ENCODE measurements at places on chromosomes 6 and 20.

DNA sequence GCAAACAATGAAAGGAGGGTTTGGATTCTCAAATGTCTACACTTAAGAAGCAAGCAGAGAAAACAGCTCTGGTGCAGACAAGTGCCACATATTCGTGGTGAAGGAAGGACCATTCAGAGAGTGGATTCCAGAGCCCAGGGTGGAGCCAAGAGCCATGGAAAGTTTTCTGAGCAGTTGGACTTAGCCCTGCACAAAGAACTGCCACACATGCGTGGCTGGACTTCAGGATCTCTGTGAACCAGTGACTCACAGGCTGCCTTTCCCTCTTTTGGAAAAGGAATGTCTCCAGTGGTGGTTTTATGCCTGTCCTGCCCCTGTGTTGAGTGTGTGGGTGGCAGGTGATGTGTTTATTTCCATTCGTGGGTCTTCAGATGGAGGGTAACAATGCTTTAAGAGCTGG, 489.5 kb downstream of the CDH26 start:
- no peak for DNase-seq

GRCh38 chr6:33008944-33009861, at the start of gene HLA-DOA:
Gene HLA-DOA (minus strand): TSS chr6:33009591.
- no peak for DNase-seq

GRCh38 chr20:31894980-31895675, 24.7 kb downstream of the TTLL9 start:
- no peak for DNase-seq

- DNase-seq: no peak
Observed at GRCh38 chr6:50815436-50816114, 3.1 kb upstream of the TFAP2B start.

DNA sequence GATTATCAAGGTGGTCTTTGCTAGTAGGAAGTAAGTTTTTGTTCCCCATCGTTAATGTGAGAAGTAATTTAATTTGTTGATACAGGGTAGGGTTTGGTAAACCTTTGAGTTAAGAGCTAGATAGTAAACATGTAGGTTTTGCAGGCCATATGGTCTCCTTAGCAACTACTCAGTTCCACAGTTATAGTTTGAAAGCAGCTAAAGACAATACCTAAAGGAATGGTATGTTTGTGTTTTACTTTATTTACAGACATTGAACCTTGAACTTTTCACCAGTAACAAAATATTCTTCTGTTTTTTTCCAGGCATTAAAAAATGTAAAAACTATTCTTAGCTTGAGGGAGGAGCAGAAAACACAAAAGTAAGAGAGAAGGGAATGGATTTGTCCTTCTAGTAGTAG, 1.7 kb downstream of the CAP2 start:
- no peak for DNase-seq

GRCh38 chr6:7669742-7670141, 56.2 kb upstream of the BMP6 start:
- DNase-seq: no peak

- no peak for DNase-seq
Observed at GRCh38 chr6:48169635-48170034, 58.6 kb upstream of the PTCHD4 start.

DNA sequence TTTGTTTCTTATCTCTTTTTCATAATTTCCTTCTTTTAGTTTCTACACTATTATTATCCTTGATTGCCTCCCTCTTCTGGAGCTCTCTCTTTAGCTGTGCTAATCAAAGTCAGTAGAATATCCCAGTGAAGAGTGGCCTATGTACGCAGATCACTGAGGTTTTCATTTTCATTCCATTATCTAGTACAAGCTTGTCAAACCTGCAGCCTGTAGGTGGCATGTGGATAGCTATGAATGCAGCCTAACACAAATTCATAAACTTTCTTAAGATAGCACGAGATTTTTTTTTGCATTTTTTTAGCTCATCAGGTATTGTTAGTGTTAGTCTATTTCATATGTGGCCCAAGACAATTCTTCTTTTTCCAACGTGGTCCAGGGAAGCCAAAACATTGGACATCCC, 825.7 kb upstream of the MAP3K7 start:
- DNase-seq: no peak

- no peak for DNase-seq
Observed at GRCh38 chr6:170090561-170090960, 200.3 kb downstream of the DLL1 start.

DNA sequence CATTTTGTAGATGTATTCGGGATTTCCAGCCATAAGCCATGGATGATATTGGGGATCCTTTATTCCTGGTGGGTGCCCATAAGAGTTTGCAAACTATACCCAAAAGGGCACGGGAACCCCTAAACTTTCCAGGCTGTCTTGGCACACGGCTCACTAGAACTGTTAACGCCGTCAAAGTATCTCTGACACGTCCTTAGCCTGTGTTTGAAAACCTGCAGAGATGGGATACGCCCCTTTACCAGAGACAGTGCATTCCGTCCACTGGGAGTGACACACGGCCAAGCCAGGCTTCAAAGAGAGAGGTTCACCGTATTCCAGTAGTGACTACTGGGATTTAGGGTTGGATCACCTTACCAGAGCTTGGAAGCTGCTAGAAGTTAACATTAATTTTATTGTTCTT, 95.0 kb downstream of the THBS2 start:
- DNase-seq: no peak

- DNase-seq: no peak
Observed at GRCh38 chr6:75124085-75124484, 81.8 kb downstream of the COL12A1 start.

GRCh38 chr6:29633534-29633905, 537 bp upstream of the GABBR1 start:
- DNase-seq: no peak

GRCh38 chr6:143536461-143536865, 24.9 kb upstream of the FUCA2 start:
- no peak for DNase-seq

DNA sequence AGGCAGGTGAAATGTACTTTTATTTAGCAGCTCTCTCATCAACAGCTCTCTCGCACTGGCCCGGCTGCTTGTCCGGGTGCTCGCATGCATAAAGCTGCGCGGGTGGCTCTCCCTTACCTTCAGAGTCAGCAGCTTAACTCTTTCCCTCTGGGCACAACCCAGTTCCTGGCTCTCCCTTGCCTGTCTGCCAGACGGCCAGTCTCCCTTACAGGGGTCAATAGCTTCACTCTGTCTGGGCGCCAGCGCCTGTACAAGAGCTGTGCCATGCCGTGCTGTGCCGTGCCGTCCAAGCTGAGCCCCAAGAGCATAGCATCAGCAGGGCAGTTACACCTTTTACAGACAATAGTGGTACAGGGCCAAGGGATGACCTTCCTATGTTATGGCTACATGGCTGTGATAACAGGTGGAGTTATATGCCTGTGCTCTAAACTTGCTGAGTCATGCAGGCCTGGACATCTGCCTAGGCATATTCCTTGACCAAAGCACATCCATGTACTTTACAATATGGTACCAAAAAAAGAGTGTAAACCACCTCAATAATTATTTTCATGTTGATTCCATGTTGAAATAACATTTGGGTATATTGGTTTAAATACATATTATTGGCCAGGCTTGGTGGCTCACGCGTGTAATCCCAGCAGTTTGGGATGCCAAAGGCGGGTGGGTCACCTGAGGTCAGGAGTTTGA, 47.9 kb downstream of the BLTP3A start:
- no peak for DNase-seq

DNA sequence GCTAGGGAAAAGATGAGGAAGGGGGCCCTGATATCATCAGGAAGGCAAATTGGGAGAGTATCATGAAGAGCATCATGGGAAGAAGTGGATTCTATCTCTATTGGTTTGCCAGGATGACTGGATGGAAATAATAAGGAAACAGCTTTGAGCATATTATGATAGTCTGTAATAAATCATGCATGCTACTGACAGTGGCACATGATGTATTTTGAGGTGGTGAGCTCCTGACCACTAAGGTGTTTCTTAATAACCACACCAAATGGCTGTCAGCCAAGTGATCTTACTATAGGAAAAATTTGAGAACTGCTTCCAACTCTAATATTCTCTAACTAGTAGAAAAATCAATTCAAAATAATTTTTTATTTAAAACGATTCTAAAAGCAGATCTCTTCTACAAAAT, 548.4 kb upstream of the JAG1 start:
- DNase-seq: no peak

DNA sequence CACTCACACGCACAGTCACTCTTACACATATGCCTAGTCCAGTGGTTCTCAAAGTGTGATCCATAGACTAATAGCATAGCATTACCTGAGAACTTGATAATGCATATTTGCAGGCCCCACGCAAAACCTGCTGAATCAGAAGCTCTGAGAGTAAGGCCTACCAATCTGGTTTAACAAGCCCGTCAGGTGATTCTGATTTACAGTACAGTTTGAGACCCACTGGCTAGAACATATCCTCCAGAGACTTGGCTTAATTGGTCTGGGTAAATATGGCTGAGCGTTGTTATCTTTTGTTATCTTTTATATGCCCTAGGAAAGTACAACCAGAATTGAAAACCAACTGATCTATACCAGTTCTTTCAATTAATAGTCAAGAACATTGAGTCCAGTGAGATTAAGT, 9.6 kb downstream of the TSPYL4 start:
- no peak for DNase-seq
